Ecto neural progenitor cell (in vitro differentiated cells): ENCODE measurements at places on chromosomes 7 and 10.
A peak's percentile ranks its signal among the peaks of the same experiment; 100 is the strongest.

DNA sequence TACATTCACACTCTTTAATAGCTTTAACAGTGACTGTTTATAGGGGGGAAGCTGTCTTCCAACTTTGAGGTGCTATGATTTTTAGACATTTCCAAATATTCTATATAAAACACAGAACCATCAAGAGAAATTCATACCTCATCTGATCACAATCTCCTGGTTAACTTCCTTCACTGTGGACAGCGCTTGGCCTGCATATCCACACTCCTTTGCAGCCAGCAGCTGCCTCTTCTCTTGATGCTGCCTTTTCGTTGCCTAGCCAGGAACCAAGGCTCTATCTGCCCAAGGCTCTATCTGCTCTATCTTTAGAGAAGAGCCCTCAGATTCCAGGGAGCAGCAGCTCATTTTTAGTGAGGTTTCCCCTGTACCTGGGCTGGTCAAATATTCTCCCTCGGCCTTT is 252.0 kb downstream of the PTEN start:
- no peak for DNase-seq

GRCh38 chr7:102170393-102170970 is 116.2 kb upstream of the SH2B2 start:
- DNase-seq, result peak; percentile 61

DNA sequence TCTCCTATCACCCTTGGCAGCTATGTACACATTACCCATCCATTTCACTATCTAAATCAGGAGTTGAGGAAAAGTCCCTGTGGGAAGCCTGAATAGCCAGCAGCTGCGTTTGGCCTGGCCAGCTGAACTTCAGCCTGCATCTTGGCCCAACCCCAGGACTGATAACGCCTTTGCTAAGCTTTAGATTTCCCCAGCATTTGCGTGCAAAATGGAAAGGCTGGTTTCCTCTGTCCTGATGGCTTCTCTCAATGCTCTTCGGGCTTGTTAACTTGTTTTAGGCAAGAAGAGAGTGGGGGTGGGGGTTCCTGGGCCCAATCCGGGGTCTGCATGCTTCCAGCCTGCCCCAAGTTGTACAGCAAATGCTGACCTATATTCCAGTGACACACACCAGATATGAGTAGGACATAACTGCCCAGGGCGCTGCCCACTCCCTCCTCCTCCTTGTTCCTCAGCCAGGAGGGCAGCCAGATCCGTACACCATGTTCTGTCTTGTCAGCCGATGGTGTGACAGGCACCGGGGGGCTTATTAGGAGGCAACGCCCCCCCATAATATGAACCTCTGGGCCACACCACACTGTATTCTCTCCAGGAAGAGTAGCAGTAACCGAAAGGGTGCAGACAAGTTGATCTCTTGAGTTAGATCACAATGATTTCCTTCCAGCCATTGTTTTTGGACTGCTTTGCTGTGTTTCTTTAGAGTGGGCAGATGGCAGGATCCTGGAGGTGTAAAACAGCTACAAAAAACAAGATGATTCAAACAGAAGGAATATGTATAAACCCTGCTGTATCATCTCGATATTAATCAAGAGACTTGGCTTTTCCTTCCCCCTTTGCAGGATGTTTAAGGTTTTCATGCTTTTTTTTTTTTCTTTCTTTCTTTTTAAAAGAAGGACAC is 339.0 kb downstream of the RNLS start:
- DNase-seq, result no peak

GRCh38 chr10:6748981-6749635 is 169.0 kb upstream of the PRKCQ start:
- no peak for DNase-seq

DNA sequence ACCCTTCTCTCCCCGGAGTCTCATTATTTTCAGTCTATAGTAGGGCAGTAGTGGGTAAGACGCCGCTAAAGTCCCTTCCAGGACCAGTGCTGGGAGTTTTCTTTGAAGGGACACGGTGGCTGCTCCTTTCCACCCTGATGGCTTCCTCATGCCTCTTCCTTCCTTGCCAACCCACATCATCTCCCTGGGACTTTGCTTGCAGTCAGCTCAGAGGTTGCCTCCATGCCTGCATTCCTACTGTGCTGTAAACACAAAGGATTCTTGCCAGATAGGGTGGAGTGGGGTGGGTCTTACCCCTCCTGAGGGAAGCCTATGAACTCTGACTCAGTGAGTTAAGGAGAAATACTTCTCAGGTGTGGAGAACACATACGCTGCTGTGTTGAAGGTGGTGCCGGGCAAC is 59.9 kb upstream of the IGFBP3 start:
- peak; percentile 24 for DNase-seq

DNA sequence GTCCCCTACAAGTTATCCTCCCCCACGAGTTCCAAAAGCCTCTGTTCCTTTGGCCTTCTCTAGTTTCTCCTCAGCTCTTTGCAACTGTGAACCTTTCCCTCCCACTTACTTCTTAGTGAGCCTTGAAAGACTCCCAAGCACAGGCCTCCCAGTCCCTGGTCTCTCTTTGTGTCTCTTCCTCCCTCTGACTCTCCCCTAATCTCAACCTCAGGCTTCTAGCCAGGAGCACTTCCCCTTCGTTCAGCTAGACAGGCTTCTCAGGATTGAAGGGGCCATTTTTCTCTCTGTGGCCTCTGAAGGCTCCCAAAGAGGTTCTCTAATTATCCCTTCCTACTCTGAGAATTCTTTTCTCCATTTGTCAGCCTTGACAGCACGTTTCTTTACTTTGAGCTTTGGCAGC is 50.2 kb upstream of the PHYHIPL start:
- no peak for DNase-seq

- no peak for DNase-seq
Observed at GRCh38 chr7:30771880-30772425, 736 bp downstream of the MINDY4 start.

DNA sequence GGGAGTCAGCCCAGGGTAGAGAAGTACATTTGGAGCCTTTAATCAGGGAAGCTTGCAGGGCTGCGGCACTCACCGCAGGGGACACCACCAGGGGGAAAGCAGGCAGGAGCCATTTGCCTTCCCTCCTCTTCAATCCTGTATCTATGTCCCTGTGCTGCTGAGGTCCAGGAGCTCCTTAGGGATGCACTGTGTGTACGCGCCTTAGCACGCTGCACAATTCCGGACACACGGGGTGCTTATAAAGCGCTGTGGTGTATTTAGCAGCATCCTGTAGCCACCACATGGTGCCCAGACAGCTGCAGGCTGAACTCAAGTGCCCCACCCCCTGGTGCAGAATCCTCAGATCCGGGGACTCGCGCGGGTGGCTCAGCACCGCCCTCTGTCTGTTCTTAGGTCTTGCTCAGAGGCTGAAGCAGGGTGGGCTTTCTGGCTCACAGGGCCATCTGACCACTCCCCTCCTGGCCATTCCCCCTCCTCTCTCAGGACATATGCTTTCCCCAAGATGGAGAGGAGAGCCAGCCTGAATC is 421.4 kb downstream of the SDK1 start:
- DNase-seq, result peak; percentile 82

- DNase-seq, result no peak
Observed at GRCh38 chr10:110059925-110060324, 52.1 kb downstream of the ADD3 start.

GRCh38 chr7:93365341-93365740 is 133.2 kb downstream of the VPS50 start:
- DNase-seq, result no peak

- DNase-seq, result no peak
Observed at GRCh38 chr10:79046326-79046725, 22.4 kb upstream of the ZMIZ1 start.

DNA sequence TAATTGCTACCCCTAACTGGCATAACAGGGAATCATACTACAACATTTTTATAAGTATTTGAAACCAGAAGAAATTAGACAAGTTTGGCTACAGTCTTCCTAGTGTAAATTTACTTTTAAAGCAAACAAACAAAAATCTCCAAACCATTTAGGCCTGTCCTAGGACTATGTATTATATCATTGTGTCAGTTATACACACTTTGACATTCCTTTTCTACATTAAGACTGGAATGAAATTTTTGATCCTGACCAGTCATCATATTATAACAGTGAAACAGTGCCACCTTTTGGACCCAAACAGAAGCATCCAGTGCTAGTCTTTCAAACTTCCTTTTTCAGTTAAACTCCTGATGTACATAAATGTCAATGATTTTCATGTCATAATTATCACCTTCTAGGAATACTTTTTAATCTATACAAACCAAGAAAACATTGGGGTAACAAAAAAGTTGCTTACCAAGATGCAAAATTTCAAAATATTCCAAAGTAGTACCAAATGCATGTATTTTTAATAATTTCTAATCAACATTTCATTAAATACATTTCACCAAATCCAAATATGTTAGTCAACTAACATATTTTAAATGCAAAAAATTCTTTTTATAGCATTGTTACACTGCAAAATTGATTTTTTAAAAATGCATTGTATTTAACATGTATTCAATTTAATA is 75.7 kb downstream of the IMMP2L start:
- DNase-seq, result no peak

- DNase-seq, result peak; percentile 64
Observed at GRCh38 chr7:149496642-149497391, 792 bp downstream of the ZNF746 start.

- DNase-seq, result no peak
Observed at GRCh38 chr10:61470740-61471139, 17.6 kb upstream of the TMEM26 start.

DNA sequence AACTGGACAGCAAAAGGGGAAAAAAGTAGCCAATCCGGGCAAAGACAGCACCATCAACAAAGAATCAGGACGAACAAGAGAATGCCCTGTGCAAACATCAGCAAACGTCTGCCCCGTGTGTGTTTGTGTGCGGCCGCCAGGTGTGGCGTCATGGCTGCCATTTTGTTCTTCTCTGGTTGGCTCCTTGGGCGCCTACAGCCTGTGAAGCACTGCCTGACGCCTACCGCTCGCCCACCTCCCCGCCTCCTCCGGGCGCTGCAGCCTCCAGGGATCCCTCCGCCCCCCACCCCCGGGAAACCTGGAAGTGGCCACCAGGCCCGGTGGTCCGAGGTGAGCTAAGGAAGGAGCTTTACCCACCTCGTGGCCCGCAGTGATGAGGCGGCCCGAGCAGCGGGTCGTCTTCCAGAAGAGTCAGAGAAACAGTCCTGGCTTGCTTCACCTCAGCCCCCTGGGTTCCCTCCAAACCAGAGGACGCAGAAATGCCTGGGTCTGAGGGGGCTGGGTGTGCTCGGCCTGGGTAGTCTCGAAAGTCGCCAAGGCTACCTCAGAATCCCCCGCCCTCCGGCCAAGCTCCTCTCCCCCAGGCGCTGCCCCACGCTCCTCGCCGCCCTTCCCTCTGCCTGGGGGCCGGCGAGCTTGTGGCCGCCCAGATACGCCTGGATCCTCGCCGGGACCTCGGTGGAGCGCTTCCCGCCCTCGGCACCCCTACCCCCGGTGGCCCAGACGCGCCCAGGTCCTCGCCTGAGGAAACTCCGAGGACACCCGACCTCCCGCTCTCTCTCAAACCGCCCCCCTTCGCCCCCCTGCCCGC is 61.8 kb upstream of the IL6 start:
- DNase-seq, result no peak

DNA sequence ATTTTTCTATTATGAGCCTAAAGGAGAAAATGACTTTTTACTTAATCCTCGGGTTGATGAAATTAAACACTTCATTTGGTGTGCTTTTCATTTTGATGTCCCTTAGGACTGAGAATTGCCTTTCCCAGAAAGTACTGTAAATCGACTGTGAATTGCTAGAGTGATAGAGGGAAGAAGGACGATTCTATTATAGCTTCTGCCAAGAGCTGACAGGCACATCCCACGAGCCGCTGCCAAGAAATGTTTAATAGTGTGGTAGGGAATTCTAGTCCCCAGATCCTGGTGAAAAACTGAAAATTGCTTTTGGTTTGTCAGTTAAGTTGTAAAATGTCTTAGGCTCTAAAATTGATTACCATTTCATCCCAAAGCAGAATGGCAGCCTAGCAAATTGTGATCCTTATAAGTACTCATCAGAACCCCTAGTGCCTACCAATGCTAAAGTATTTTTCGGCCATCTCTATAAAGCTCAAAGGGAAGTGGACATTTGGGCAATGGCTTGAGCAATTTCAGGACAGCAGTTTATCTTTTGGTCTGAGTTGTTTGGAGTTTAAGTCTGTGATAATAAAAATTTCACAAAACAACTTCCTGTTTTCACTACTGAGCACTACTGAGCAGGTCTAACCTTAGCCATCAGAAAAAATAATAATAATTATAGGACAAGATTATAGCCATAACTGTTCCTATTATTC is 44.6 kb upstream of the HYCC1 start:
- DNase-seq, result no peak

DNA sequence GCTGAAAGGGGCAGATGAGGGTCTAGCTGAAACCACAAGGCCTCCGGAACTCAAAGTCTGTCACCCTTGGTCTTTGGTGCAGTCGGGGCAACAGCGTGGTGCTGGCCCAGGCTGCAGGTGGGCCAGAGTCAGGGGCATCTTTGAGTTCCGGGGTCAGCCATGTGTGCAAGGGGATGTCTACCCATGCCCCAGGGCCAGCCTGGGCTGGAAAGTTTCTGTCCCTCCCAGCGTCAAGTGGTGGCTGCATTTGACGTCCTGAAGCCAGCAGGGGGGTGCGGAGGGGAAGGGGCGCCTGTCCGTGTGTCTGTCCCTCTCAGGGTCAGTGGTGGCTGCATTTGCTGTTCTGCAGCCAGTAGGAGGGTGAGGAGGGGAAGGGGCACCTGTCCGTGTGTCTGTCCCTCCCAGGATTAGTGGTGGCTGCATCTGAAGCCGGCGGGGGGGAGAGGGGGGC is 638 bp downstream of the BRAT1 start:
- peak; percentile 57 for DNase-seq

GRCh38 chr7:251446-252175 is 38.4 kb upstream of the FOXL3 start:
- DNase-seq, result no peak

- peak; percentile 83 for DNase-seq
Observed at GRCh38 chr10:84194424-84195043, at the start of gene CDHR1. CDHR1 (plus strand) TSS chr10:84194537; CDS start chr10:84194761, 224 bp downstream.
